ENCODE measurements at places on chromosomes 2 and 18.

DNA sequence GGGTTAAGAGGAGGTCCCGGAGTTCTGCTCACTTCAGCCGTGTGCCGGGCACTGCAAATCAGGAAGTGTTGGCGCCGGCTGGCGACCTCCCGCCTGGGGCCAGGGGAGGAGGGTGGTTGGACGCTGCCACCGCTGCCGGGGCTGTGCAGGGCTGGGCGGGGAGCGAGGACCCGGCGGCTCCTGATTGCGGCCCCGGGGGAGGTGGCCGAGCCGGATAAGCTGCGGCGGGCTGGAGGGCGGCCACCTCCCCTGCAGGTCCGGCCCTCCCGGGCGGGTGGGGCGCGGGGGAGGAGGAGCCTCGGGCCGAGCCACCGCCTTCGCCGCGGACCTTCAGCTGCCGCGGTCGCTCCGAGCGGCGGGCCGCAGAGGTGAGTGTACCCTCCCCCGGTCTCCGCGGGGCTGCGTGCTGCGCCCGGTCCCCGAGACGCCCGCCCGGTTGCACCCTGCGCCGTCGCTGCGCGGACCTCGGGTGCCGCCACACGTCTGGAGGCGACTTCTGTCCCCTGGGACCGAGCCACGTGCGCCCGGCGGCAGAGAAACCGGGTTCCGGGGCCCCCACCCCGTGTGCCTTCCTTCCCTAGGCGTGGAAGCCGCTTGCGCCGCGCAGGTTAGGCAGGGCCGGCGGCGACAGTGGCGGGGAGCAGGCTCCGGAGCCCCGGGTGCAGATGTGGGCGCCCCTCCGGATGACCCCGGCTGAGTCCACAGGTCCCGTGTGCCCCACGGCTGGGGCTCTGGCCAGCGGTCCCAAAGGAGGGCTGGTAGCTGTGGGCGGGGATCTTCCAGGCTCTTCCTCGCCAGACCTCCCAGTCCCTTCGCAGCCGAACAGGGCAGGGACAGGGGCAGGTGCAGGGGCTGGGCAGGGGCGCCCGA is at the start of gene STEAP3:
TSS of gene STEAP3 (plus strand) at position 314 of the 870 bp plus-strand sequence. CDS start 7,179 bp downstream, outside the sequence.
- peak; percentile 45 for DNase-seq

GRCh38 chr2:237955640-237956401 is 11.0 kb upstream of the UBE2F start:
- DNase-seq: no peak

DNA sequence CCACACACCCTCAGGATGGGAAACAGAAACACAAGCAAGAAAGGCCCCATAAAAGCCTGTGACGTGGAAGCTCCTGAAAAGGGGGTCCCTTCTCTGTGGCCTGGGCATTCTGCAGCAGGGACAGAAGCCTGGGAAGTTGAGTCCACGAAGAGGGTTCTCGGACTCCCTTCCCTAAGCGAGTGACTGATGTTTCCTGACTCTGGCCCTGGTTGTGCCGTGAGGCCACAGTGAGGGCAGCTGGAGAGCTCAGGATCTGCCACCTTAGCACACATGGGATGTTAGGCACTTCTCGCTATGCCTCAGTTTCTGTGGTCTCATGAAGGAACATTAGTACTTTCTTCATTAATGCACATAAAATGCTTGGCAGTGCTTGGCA is 87.2 kb upstream of the ZFP36L2 start:
- DNase-seq: no peak

DNA sequence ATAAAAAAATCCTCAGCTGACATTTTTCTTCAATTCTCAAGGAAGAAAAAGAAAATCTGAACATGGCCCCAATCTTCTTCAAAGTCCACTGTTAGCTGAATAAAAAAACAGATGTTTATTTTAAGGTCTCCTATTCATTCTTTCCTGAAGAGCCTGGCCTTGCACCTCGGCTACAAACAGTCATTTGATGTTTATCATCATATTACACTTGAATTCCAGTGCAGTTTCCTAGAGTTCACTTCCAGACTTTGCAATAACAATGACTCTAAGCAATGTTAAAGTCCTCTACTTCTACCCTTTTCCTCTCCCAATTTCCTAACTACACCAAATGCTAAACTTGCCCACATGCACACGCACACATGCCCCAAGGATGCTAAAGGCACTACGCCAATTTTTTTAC is 70.1 kb downstream of the NOL10 start:
- DNase-seq: no peak

DNA sequence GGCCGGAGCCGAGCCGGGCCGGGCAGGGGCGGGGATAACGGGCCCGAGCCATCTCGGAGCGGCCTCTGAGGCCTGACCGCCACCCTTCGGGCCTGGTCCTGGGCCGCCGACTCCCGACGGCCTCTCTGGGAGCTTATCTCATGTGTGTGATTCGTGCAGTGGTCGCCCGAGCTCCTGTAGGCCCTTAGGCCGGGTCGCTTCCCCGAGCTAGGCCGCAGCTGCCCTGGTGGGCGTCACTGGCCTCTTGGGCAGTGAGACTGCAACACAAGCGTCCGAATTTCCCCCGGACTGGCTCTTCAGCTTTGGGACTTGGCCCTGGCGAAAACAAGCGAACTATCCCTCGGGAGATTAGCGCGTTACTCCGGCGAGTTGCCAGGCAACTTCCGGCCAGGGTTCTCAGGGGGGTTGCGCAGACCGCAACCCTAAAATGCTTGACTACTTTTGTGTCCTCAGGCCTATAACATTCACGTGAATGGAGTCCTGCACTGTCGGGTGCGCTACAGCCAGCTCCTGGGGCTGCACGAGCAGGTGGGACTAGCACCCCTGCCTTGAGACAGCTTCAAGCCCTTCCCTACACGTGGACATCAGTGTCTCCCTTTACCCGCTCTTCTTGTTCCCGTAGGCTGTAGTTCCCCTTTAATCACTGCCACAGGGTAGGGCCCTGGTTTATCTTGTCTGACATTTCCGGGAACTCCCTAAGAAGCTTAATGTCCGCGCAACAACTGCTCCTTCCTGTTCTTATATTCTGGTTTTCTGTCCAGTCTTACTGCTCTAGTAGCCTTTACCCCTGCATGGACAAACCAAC is 602 bp downstream of the SNX17 start:
- no peak for DNase-seq

DNA sequence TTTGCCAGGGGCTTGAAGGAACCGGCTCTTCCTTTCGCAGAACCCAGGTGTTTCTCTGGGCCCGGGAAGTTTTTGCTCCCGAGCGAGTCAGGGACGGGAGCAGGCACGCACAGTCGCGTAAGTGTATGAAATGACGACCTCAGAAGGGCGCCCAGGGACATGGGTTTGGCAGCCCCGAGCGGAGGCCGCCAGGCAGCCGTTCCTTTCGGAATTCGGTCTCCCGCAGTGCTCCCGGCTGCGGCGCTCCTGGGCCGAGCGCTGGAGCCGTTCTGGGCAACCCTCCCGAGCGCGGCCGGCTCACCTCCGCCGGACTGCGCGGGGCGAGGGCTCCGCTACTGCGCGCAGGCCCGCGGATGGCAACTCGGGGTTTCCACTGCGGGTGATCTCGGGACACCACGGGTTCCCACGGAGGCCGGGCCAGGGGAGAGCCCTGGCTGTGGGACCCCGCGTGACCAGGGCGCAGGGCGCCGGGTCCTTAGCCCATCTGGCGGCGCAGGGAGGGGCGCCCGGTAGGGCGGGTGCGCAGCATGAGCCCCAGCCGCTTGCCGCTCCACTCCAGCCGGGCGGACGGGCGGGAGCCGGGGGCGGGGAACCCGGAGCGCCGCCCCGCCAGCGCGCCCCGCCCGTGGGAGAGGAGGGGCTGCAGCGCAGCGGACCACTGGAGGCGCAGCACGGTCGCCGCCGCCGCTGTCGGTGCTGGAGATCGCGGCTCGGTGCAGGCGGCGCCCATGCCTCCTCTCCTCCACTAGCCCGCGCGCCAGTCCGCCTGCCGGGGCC is at the start of gene OSBPL6:
TSS of gene OSBPL6 (plus strand) at position 690 of the 777 bp plus-strand sequence. CDS start 111,673 bp downstream, outside the sequence.
- peak; percentile 55 for DNase-seq

- no peak for DNase-seq
These were observed 32.9 kb downstream of the CCBE1 start for GRCh38 chr18:59664329-59664728.

- no peak for DNase-seq
These were observed 283.3 kb downstream of the AFF3 start for GRCh38 chr2:99858951-99859596.

GRCh38 chr18:44848644-44849335 is 168.1 kb downstream of the SETBP1 start:
- no peak for DNase-seq

- DNase-seq: no peak
These were observed 192.0 kb downstream of the SLC8A1 start for GRCh38 chr2:40259900-40260299.

- no peak for DNase-seq
These were observed 23.9 kb upstream of the HS6ST1 start for GRCh38 chr2:128342550-128342949.

GRCh38 chr18:43870626-43871025 is 593.3 kb upstream of the SYT4 start:
- DNase-seq: no peak

GRCh38 chr2:128520791-128521190 is 202.1 kb upstream of the HS6ST1 start:
- no peak for DNase-seq

GRCh38 chr2:23708771-23709170 is 218.2 kb downstream of the ATAD2B start:
- no peak for DNase-seq

GRCh38 chr2:171287611-171288010 is 126.9 kb upstream of the TLK1 start:
- no peak for DNase-seq

DNA sequence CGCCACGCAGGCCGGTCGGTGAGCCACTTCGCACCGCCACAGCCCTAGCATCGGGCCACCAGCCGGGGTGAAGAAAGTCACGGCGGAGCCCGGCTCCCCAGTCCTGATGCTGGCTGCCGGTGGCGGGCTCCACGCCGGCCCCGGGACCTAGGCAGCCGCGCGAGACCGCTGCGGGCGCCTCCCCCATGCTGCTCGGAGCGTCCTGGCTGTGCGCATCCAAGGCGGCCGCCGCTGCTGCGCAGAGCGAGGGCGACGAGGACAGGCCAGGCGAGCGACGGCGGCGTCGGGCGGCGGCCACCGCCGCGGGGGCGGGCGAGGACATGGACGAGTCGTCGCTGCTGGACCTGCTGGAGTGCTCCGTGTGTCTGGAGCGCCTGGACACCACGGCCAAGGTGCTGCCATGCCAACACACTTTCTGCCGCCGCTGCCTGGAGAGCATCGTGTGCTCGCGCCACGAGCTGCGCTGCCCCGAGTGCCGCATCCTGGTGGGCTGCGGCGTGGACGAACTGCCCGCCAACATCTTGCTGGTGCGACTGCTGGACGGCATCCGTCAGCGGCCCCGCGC is 433 bp downstream of the SH3RF3 start:
- DNase-seq: peak; percentile 45

DNA sequence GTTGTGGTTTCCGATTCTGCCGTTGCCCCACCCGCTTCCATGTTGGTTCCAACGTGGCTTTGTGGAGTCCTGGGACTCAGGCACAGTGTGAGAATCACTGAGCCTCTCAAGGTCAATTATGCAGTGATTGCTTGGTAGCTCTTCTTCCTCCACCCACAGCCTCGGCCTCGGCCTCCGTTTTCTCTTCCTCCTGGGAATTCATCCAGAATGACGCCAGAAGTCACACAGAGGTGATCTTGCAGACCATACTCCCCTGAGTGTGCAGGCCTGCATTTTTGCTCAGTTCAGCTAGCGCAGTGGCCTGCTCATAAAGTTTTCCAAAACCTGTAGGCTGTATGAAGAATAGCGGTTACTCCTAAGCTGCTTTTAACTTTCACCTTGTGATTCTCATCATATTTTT is 273.3 kb downstream of the GBX2 start:
- no peak for DNase-seq

DNA sequence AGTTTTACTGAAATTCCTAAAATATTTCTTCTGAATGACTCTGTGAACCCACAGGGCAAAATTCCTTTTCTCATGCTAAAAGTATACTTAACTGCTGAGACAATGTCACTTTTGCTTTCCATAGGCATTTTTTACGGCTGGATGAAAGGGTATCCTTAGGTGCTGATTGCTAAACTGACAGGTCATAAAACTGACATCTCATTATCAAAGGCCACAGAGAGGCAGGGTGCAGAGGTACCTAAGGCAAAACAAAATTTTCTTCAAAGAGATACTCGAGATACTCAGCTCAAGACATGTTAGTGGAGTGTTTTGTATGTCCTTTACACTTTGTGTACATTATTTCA is 62.0 kb upstream of the WDR75 start:
- no peak for DNase-seq

DNA sequence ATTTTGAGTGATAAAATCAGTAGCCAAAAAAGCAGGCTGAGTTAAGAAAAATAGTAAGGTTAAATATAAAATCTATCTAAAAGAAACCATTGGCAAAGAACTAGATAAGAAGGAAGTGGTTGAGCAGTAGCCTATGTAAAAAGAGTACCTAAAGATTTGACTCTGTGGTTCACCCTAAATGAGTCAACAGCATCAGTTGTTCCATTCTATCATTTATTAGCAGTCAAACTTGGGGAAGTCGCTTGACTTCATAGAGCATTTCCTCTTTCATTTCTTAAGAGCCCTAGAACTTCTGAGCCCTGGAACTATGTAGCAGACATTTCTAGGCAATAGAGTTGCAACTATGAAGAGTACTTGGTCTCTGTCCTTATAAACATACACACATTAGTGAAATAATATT is 381.7 kb downstream of the NUP35 start:
- no peak for DNase-seq

GRCh38 chr18:12701161-12701560 is 1.4 kb downstream of the CEP76 start:
- DNase-seq: no peak

DNA sequence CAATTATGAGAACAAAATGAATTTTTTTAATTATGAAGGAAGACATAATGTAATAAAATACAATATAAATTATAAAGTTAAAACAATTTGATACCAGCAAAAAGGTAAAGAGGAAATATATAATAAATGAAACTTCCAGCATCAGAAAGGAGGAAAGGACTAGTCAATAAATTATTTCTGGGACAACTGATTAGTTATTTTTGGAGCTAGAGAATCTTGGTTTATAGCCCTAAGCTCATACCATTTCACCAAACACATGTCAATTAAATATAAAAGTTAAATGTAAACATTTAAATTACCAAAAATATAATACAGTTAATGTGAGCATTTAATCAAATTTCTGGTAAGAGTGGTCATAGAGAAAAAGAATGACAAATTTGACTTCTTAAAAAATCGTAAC is 12.1 kb downstream of the ACTG2 start:
- DNase-seq: no peak

DNA sequence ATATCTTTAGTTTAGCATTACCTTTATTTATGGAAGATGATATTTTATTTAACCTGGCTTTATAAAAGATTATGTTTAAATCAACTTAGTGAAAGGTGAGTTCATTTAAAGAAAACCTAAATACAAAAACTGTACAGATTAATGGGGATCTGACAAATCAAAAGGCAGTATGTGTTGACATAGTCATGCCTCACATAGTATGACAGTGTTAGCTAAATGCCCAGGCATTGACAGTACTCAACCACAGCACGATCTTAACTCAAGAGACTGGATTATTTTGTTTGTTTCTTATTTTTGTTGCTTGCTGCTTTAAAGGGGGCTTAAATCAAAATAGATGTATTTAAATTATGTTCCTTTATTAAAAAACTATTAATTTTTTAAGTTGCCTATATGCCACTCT is 7.8 kb downstream of the DOK6 start:
- DNase-seq: no peak

All from GDM1 (cell line).